ENCODE measurements at places on chromosomes 3 and 15.

DNA sequence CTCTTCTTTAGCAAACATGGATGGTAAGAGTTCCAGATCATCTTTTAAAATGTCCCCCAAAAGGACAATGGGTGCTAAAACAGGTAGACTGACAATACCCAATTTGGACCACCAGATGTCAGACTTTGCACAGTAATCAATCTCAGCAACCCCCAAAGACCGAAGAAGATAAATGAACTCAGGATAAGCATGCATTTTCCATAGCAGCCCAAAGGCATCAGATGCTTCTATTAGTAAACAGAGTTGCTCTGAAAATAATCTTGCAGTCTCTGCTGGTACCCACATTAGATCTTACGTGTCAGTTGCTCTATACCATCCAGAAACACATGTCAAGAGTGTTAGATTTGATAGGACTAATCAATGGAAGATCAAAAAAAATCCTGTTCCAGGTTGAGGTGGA is 20.6 kb downstream of the MYH15 start:
- DNase-seq = no peak

DNA sequence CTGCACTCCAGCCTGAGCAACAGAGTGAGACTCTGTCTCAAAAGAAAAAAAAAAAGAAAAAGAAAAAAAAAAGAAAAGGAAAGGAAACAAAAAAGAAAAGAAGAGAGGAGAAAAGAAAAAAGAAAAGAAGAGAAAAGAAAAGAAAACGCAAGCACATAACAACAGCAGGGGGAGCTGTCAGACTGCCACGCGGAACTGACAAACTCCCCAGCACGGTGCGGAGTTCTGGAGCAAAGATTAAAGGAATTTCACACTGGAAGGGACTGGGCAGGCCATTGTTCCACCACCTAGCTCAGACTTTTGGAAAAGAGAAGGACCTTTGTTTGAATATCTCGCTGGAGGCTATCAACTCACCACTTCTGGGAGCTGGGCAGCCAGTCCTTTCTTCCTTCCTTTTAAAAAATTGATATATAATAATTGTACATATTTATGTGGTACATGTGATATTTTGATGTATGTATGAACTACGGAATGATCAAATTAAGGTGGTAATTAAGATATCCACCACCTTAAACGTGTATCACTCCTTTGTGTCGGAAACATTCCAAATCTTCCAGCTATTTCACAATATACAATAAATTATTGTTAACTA is 40.5 kb downstream of the DPPA2 start:
- no peak for DNase-seq

- no peak for DNase-seq
These were observed 11.1 kb upstream of the ARID3B start for GRCh38 chr15:74529921-74530320.

DNA sequence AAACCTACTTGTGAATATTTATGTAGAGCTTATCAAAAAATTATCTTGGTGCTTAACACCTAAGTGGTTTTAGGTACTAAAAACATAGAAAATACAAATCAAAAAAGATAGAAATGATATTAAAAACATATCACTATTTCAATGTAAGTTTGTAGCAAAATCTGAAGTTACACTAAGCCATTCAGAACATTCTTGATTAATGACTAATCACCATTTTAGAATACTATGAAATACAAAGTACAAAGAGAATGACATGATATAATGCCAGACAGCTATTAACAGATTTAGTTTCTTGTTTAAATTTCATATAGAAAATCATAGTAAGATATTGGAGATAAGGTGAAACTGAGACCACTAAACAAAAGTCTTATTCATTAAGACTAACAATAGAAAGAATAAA is 169.7 kb upstream of the AGTR1 start:
- no peak for DNase-seq

DNA sequence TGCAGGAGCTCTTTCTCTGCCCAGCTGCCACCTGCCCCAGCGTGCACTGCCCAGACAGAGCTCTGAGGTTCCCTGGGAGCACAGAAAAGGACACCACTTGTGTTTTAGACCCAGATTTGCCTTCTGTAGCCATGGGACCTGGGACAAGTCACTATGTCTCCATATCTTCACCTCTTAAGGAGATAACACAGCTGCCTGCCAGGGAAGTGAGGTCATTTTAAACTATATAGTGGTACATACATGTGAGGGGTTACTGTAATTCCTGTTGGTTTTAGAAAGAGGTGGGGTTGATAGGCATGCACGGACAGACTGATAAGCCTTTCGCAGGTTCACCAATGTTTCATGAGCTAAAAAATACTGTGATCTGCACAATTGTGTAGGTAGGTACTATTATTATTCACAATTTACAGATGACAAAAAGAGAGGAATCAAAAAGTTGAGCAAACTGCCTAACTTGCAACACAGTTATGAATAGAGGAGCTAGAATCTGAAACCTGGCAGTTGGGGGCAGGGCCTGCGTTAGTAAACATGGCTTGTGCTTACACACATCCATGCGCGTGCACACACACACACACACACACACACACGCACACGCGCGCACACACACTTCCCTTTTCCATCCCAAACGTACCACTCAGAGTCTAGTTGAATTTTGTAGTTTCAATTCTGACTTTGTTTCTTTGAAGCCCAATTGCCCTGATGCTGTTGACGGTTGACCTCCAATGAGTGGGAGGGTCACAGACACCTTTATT is 193.6 kb downstream of the FAM43A start:
- no peak for DNase-seq

DNA sequence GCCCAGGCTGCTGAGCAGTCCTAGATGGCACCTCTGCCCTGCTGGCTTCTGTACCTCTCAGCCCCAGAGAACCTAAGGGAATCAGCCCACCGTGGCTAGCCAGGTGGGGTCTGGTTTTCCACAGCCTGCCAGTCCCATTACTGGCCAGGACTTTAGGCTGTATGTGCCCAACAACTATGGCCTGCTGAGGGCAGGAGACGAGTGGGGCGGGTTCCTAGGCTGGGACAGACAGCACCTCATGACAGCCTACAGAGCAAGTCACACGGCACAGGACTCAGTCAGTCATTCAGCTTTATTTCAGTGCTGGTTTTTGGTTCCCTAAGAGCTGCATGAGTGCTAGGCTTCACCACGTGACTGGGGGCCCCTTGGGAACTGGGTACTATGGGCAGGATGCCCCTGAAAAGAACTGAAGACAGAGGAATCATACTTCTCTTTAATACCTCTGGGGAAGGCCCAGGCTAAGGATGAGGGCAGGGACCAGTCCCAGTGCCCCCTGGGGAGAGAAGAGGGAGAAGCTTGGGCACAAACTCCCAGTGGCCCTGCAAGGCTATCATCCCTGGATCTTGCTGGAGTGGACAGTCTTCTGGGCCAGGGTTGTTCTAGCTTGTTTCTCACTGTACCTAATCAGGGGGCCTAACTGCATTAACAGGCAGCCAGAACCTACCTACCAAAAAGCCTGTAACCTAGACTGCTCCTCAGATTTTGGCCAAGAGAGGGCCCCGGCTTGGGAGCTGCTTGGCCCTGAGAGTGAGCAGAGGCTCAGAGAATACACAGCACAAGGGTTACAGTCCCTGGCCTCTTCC is 14.8 kb downstream of the CLK3 start:
- no peak for DNase-seq

GRCh38 chr3:119177321-119177720 is 3.9 kb downstream of the UPK1B start:
- DNase-seq = no peak

- no peak for DNase-seq
These were observed 44.3 kb downstream of the ZBTB11 start for GRCh38 chr3:101632586-101632985.

DNA sequence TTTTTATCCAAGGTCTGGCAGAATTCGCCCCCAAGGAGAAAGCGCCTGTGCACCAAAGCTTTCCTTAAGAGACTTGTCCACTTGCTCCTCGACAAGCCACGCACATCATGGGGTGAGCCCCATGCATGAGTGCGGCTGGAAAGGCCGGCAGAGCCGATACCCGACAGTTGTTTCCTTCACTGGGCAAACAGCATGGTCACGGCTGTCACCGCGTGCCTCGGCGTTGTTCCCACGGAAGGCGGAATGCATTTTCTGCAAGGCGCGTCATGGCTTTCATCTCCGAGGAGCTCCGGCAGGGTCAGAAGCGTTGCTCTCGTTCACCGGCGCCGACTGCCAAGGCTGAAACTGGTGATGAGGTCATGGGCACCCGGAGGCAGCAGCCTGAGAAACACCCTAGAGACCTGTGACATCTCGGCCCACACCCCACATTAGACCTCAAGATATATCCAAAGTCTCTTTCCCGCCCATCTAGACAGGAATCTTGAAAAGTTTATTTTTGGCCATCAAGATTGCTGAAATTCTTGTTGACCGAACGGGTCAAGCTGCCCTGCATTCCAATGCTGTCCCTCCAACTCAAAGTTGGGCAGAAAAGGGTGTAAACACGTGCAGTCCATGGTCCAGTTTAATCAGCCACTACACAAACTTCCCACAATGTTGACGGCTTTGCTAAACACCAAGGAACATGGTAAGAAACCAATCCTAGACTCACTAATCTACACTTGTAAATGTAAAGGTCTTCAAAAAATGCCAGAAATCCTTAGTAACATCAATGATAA is 604 bp upstream of the TJP1 start:
- DNase-seq = no peak

- no peak for DNase-seq
These were observed 570.6 kb upstream of the ROBO1 start for GRCh38 chr3:80338366-80338765.

GRCh38 chr15:70342141-70342540 is 244.4 kb upstream of the TLE3 start:
- no peak for DNase-seq

DNA sequence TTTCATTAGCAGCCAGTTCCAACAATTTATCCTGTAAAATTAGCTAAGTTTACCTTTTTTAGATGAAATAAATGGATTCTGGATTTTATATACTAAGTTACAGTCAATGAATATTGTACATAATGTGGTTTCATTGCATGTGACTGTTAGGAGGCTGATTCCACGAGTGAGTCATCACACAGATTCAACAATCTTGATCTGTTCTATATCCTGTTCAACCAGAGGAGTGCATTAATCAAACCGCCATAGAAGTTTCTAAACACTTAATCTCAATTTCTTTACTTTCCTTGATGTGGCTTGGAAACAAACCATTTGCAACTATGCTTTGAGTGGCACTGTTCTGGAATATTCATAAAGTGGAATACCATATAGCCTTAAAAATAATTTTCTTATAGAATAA is 15.3 kb downstream of the DNAJC13 start:
- DNase-seq = no peak

DNA sequence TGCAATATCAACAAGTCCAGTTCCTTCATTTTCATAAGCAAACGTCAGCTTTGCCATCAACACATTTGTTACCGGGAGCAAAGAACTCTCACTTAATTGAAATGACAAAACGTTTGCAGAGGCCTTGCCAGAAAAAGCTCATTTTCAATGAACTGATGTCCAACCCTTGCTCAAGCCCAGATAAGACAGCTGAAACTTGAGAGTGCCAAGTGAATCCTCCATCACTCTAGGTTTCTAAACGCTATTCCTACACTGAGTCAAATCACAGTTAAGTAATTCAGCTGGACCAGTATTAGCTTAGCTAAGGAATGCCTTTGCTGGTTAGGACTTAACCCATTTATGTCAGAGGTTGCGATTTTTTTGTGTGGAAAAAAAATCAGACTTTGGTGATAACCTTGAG is 11.5 kb downstream of the CHSY1 start:
- DNase-seq = no peak

DNA sequence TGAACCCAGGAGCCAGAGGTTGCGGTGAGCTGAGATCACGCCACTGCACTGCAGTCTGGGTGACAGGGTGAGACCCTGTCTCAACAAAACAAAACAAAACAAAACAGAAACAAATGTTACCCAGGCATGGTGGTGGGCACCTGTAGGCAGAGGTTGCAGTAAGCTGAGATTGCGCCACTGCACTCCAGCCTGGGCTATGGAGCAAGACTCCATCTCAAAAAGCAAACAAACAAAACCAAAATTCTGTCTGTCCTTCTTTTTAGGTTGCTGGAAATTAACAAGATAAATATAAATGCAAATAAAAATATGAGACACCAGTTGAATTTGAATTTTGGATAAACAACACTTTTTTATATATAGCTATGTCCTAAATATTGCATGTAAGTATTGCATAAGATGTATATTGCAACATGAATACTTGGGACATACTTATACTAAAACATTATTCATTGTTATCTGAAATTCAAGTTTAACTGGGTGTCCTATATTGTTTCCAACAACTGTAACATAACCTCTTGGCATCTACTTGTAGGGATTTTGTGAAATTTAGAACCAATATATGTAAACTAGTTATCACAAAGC is 4.7 kb upstream of the CEP97 start:
- no peak for DNase-seq

GRCh38 chr3:134430174-134430573 is 55.6 kb downstream of the ANAPC13 start:
- no peak for DNase-seq

- no peak for DNase-seq
These were observed 19.3 kb downstream of the SPRED1 start for GRCh38 chr15:38271895-38272294.

GRCh38 chr3:80526153-80526552 is 758.4 kb upstream of the ROBO1 start:
- DNase-seq = no peak

DNA sequence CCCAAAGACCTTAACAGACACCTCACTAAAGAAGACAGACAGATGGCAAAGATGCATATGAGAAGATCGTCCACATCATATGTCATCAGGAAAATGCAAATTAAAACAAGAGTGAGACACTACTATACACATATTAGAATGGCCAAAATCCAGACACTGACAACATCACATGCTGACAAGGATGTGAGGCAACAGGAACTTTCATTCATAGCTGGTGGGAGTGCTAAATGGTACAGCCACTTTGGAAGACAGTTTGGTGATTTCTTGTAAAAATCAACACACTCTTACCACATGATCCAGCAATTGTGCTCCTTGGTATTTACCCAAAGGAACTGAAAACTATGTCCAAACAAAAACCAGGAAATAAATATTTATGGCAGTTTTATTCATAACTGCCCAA is 17.6 kb downstream of the CHDH start:
- no peak for DNase-seq

DNA sequence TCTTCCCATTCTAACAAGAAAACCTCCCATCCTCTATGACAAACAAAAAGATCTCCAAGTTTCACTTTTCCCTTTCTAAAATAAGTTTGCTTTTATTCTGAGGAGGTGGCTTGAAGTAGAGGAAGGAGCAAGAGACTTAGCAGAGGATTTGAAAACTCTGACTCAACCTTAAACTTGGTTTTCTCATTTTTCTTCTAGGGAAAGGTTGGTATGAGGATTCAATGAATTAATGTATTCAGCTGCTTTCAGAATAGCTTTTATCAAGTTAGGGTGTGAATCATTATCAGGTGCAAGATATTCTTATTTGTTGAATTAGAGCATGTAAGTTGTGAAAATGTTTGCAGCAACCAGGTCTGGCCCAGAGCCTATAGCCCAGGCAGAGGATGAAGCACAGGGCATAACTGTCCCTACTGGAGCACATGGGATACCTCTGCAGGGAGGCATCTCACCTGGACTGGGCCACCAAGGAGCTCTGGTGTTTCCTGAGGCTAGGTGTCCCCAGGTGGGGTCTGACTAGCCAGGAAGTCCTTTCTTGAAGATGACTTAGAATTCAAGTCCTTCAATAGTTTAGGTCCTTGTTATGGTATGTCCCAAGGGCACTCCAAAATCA is 42.3 kb downstream of the SATB1 start:
- DNase-seq = no peak

All from stimulated activated CD4-positive, alpha-beta T cell treated with anti-CD3 and anti-CD28 coated beads, Interleukin-12 subunit alpha, Interleukin-12 subunit beta, amount 100 ng/mL, for 48 hours (primary cell).